Dermis blood vessel endothelial cell (primary cell): ENCODE measurements at places on chromosomes 6 and 20. TPM values are rescaled to one million over a fixed set of nuclear protein-coding genes. Genes with fewer than 3 reads are reported as not detected.

The OXT gene
- total RNA-seq: not detected in 2 replicates

The BIRC7 gene
- total RNA-seq: not detected in 2 replicates

DNA sequence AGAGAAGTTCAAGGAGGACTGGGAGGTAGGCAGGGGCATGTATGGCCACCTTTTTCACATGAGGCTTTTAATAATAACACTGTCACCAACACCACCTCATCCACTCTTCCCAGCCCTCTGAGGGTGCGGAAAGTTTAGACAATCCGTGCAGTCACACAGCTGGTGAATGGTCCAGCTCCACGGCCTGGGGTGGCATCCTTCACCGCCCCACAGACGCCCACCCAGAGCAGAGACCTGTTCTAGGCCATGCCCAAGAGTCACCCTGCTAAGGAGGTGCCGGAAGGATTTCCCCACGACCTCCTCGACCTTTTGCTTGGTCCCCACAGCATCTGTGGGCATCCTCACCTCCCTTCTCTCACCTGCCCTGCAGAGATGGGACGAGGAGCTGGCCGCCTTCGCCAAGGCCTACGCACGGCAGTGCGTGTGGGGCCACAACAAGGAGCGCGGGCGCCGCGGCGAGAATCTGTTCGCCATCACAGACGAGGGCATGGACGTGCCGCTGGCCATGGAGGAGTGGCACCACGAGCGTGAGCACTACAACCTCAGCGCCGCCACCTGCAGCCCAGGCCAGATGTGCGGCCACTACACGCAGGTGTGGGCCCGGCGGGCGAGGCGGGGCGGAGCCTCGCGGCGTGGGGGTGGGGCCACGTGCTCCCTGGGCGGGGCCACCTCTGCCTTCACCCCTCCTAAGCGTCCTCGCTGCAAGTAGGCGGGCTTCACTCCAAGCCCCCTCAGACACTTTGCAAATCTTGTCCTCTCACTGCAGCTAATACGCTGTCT lies 4.4 kb downstream of the PI16 start:
- no peak for DNase-seq

The GPR6 gene
- not detected in 2 replicates for total RNA-seq

DNA sequence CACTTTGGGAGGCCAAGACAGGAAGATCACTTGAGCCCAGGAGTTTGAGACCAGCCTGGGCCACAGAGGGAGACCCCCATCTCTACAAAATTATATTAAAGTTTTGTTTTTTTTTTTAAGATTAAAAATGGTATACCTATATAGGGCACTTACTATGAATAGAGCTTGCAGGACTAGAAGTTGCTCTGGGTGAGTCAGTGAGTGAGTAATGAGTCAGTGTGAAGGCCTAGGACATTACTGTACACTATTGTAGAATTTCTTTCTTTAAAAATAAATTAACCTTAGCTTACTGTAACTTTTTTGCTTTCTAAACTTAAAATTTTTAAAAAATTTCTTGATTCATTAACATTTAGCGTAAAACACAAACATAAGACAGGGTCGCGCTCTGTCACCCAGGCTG lies 29.7 kb downstream of the STK35 start:
- peak; percentile 37 for DNase-seq

- no peak for DNase-seq
Observed at GRCh38 chr6:133594652-133595110, 294.2 kb upstream of the TCF21 start.

DNA sequence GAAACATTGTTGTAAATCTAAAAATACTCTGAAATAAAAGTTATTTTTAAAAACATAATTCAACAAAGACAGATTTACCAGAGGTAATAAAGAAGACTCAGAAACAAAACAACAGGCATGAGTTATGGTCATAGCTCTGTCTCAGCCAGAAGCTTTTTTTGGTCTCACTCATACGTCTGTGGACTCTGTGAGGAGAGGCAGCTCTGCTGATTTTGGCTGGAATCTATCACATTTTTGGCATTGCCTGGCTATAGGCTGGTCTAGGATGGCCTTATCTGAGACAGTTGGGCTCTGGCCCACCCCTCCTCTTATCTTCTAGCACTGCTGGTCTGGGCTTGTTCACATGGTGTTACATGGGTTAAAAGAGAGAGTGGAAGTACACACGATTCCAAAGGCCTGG lies 514.0 kb upstream of the BTBD3 start:
- DNase-seq: no peak

- DNase-seq: no peak
Observed at GRCh38 chr6:139447656-139447975, 73.2 kb upstream of the CITED2 start.

DNA sequence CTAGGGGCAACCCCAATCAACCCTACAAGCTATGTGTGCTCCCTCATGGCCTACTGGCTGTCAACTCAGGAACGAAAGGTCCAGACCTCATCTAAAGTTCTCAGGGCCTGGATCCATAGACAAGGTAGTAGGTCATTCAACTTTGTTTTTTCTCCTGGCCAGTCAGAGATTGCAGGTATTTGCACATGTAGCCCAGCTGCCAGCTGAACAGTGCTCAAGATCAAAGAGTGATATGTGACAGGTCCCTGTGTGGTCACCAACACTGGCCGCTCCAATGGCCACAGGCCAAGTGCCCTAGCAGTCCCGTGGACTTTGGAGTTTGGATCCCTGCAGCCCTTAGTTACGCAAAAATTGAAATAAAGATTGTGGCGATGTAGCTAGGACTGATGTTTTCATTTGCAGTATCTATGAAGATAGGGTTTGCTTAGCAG lies 60.6 kb upstream of the ATXN1 start:
- DNase-seq: no peak

GRCh38 chr6:154438882-154439415 lies 71.5 kb downstream of the CNKSR3 start:
- DNase-seq: no peak

The CD109 gene
- 25.2 and 36.3 TPM in 2 replicates for total RNA-seq

DNA sequence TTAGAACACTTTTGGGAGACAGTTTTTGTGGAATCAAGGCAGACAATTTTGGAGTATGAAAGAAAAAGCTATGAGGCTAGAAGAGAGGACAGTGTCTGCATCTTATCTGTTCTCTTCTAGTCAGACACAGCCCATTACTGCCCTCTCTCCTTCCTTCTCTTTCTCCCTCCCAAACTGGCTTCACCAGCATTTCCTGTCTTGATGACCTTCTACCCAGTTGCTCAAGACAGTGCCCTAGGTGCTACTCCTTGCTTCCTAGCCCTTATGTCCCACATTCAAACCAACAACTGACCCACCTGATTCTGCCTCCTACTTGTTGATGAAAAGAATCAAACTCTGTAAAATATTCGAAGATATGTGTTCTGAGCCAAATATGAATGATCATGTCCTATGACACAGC lies 116.4 kb upstream of the RIPOR2 start:
- DNase-seq: no peak

DNA sequence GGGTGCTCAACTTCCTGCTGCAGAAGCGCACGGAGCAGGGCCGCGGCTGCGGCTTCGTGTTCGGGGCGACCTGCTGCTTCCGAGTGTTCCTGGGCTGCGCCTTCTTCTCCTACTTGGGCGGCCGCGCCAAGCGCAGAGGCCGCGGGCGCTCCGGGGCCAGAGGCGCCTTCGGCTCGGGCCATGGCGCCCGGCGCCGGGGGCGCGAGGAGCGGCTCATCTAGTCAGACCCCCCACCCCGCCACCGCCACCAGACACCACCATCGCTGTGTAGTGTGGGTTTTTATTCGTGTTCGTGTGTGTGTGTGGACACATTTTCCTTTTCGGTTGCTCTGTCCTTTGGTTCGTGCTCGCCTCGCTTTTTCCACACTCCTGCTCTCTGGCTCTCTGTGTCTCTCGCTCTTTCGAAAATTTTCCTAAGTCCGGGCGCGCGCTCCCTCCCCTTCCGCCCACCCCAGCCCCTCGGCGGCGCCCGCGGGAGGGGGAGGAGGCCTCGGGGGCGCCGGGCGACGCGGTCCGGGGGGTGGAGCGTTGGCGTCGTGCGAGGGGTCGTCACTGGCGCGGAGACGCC lies 38.1 kb downstream of the GNAS start:
- peak; percentile 89 for DNase-seq

The MMP24 gene
- total RNA-seq: 0.68 and 0.88 TPM in 2 replicates

The RAMACL gene
- 2.9 and 6.6 TPM in 2 replicates for total RNA-seq

GRCh38 chr6:32967151-32968091 lies 973 bp upstream of the BRD2 start:
- DNase-seq: peak; percentile 70

- no peak for DNase-seq
Observed at GRCh38 chr20:9036593-9036992, 32.3 kb upstream of the PLCB4 start.

The OTOR gene
- not detected in 2 replicates for total RNA-seq

The OR12D3 gene
- total RNA-seq: not detected in 2 replicates

GRCh38 chr6:159312206-159312605 lies 143.0 kb downstream of the FNDC1 start:
- DNase-seq: no peak

- DNase-seq: no peak
Observed at GRCh38 chr20:38116409-38117165, 48.5 kb downstream of the TGM2 start.

GRCh38 chr6:30684386-30685156 lies 1.9 kb downstream of the PPP1R18 start:
- peak; percentile 70 for DNase-seq

The MYH7B gene
- under 0.01 and 0.17 TPM in 2 replicates for total RNA-seq

DNA sequence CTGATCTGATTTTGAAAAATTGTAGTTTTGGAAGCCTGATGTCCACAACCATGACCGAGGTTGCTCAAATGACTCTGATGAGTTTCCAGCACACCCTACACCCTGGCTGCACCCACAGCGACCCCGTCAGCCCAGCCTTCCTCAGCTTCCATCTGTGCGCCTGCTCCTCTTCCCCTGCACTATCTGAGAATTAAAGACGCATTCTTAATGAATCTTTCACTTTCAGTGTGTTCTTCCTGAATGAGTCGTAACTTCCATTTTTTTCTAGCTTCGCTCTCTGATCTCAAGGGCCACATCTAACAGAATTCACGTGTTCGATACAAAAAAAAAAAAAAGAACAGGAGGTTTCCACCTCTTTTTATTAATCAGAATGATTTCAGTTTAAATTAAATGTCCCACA lies 21.3 kb upstream of the RREB1 start:
- peak; percentile 36 for DNase-seq

The TGM6 gene
- not detected in 2 replicates for total RNA-seq

- DNase-seq: no peak
Observed at GRCh38 chr6:39300739-39301138, 13.5 kb downstream of the KCNK17 start.

- no peak for DNase-seq
Observed at GRCh38 chr6:30964075-30964474, 19.4 kb upstream of the MUC21 start.

GRCh38 chr6:43734294-43734665 lies 35.7 kb upstream of the VEGFA start:
- no peak for DNase-seq

- DNase-seq: peak; percentile 28
Observed at GRCh38 chr6:30100585-30101443, 12.1 kb downstream of the TRIM31 start.

The SH3BGRL2 gene
- total RNA-seq: 114 and 133 TPM in 2 replicates

DNA sequence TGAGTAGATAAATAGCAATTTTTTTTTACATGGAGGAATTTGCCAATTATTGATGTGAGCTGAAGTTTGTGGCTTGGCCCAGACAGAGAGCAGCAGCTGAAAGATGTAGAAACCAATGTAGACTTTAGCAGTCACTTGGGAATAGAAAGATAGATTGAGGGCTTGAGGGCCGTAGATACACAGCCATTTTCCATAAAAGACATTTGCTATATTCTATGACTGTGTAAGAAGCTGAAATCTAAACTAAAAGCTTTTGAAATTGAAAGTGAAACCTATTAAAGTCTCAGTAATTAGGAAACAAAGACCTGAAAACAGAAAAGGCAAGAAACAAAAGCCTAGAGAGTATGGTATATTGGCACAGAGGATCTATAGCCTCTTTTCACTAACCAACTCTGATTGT lies 332.7 kb downstream of the CENPW start:
- DNase-seq: no peak

The NDUFAF4 gene
- total RNA-seq: 8.0 and 10.2 TPM in 2 replicates
